BE2C (cell line): ENCODE measurements at places on chromosomes 16 and 17.

- no peak for DNase-seq
Observed at GRCh38 chr17:27996202-27997043, 46.1 kb upstream of the NLK start.

- no peak for DNase-seq
Observed at GRCh38 chr16:81746566-81746965, 32.5 kb upstream of the PLCG2 start.

- DNase-seq, result no peak
Observed at GRCh38 chr17:74742153-74742515, 5.1 kb downstream of the RAB37 start.

DNA sequence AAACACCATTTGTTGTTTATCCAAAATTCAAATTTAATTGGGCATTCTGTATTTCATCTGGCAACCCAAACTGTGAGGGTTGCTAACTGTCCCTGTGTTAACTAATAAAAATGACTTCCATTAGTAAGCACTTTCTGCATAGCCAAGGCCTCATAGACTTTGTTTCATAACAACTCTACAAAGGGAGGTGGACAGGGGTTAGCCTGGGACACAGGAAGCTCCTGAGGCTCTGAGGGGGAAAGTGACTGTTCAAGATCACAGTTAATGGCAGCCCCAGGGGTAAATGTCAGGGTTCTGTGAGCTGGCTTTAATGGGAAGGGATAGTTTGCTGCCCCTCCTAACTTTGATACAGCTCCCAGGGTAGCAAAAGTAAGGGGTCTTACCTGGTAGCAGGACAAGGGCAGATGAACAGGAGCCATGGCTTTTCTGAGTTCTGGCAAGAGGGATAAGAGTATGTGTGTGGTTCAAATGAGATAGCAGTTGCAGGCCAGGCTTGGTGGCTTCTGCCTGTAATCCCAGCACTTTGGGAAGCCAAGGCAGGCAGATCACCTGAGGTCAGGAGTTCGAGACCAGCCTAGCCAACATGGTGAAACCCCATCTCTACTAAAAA lies 2.2 kb downstream of the HEATR9 start:
- no peak for DNase-seq

DNA sequence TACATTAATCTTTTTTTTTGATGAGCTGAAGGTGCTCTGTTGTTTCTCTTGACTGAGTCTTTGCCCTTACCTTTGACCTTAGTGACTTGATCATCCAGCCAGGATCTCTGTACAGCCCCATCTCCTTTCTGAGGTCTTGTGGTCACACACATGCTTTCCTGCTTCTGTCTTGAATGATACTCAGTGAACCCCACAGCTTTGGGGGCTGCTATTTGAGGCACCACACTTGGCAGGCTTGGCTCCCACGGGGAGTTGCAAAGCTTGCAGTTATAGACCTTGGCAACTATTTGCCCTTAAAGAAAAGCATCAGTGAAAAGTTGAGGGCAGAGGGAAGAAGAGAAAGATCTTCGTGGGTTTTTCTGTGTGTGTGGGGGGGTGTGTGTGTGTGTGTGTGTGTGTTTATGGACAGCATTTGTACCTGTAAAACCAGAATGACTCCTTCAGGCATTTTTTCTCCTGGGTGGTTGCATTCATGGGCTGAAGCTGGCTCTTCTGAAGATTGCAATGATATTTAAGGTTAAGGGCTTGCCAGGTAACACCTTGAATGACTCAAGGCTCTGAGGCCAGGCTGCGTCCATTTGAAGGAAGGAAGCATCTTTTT lies 101.6 kb downstream of the MSI2 start:
- DNase-seq, result no peak

- no peak for DNase-seq
Observed at GRCh38 chr16:70348991-70349390, 2.3 kb downstream of the DDX19A start.

GRCh38 chr17:57033296-57033695 lies 51.8 kb upstream of the AKAP1 start:
- DNase-seq, result no peak

- DNase-seq, result no peak
Observed at GRCh38 chr17:9792181-9792840, 919 bp upstream of the DHRS7C start.

DNA sequence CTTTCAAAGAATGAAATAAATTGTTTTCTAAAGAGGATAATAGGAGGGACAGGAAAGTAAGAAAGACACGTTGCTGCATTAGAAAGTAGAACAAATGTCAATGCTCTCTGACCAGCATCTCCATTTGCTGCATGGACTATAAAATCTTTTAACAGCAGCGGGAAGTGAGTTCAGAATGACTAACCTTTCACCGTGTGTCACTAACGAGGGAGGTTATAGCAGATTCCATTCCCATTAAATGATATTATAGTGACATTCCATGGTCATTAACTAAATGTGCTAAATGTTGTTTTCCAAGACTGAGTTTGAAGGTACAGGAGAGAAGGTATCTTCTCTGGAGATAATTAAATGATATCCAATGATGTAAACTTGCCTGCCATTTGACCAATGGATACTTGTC lies 127.1 kb upstream of the HS3ST3A1 start:
- DNase-seq, result no peak
